ENCODE measurements at places on chromosomes 3 and 15.
A peak's percentile ranks its signal among the peaks of the same experiment; 100 is the strongest.

GRCh38 chr15:50697109-50697797 is 10.7 kb upstream of the TRPM7 start:
- DNase-seq: no peak

DNA sequence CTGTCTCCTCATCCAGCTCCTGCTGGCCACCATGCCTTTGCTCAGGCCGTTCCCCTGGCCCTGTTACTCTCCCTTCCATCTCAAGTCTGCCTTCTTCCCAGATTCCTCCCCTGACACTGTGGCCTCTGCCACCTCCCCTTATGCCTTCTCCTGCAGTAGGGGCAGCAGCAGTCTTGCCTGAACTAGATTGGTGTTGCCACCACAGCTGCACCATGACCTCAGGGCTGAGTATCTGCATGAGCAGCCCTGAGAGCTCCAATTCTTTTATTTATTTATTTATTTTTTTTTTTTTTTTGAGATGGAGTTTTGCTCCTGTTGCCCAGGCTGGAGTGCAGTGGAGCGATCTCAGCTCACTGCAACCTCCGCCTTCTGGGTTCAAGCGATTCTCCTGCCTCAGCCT is 13.8 kb upstream of the CAMP start:
- no peak for DNase-seq

GRCh38 chr3:194205675-194206133 is 69.8 kb downstream of the HES1 start:
- no peak for DNase-seq

DNA sequence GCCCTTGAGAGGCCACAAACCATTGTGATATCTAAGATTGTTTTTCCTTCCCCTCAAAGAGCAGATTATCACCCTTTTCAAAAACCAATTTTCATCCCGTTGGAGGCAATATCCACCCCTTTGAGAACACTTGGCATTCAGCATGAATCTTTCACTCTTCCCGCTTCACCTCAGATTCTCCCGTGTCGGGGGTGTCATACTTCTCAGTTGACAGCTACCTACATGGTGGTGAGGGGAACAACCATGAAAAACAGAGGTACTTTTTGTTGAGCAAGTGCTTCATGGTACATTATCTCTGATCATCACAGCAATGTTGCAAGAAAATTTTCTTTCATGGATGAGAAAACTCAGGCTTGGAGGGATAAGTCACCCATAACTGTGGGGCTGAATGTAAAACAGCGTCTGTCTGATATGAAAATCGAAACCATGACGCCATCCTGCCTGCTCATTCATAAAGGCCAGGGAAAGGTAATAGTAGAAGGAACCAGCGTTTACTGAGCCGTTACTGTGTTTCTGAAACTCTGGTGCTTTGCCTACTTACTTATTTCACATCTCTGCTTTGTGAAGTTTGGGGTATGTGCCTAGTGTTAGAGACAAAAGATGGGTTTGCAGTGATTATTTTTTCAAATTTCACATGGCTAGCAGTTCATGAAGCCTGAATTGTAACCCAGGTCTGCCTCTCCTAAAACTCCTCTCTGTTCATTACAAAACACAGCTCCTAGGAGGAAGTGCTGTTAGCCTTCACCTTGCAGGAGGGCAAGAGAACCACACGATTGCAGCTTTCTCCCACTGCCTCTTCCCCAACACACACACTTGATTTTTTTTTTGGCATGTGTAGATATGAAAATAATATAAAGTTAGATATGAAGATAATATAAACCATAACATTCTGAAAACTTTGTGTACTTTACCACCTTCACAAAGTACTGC is 35.4 kb downstream of the SV2B start:
- no peak for DNase-seq

- no peak for DNase-seq
Measured at GRCh38 chr3:123110282-123110975, 43.6 kb downstream of the PDIA5 start.

GRCh38 chr3:33659856-33660434 is 58.1 kb downstream of the CLASP2 start:
- no peak for DNase-seq

- peak; percentile 66 for DNase-seq
Measured at GRCh38 chr15:51192521-51193280, 98.0 kb upstream of the TNFAIP8L3 start.

DNA sequence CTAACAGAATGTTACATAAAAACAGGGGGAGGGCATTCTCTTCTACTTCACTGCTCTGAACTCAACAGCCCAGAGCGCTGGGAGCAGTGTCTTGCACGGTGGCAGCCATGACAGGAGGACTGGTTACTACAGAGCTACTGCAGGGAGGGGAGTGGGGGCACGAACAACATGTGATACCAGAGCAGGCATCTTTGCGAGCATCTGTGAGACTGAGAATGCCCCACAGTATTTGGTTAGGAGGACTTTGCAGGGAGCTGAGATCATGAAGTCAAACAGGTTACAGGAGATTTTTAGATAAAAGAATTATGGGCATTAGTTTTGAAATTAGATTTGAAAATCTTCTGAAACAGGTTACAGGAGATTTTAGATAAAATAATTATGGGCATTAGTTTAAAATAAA is 58.8 kb upstream of the GOLGA8B start:
- DNase-seq: no peak

GRCh38 chr15:97881346-97881965 is 79.0 kb upstream of the ARRDC4 start:
- no peak for DNase-seq

DNA sequence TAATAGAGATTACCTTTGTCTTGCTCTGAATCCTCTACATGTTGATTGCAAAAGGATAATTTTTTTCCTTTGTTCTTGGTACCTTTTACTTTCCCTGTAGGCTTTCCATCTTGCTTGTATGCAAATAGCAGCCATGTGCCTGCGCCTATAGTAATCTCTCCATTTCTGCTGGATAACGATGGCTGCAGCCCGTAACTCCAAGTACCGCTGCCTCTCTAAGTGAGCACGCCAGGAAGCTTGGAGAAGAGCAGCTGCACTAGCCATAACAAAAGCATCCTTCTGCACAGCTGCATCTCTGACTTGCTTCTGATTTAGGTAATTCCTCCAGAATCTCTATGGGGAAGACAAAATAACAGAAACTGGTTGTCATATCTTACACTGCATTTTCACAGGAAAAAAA is 89.3 kb downstream of the NR2E3 start:
- no peak for DNase-seq

- DNase-seq: no peak
Measured at GRCh38 chr3:136018876-136019275, 53.3 kb downstream of the PPP2R3A start.

DNA sequence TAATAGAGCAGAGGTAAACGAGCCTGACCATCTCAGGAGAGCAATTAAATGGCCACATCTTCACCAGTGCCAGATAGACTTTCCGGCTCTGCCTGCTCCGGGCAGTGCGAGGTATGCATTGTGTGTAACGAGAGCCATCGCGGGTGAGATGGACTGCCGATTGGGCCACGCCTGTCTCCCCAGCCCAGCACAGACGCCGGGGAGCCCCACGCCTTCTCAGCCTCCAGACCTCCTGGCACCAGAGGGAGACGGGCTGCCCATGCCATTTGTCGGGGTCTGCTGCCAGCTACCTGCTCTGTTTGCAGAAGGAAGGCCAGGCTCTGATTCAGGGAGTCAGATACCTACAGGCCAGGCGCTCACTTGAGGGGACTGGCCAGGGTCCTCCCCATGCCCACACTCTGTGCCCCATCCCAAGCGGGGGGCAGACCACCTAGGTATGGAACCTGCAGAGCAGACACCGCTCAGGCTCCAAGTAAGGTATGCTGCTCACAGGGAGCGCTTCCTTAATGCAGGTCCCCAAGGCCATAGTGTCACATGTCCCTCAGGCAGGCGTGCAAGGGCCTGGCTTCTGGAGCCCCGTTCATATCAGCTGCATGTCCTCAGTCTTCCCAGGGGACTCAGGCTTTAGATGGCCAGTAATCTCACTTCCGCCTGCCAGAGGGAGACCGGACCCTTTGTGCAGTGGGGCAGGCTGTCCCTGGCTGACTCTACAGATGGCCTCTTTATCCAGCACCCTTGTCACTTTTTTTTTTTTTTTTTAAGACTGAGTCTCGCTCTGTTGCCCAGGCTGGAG is 62.2 kb downstream of the DNAJB8 start:
- no peak for DNase-seq

DNA sequence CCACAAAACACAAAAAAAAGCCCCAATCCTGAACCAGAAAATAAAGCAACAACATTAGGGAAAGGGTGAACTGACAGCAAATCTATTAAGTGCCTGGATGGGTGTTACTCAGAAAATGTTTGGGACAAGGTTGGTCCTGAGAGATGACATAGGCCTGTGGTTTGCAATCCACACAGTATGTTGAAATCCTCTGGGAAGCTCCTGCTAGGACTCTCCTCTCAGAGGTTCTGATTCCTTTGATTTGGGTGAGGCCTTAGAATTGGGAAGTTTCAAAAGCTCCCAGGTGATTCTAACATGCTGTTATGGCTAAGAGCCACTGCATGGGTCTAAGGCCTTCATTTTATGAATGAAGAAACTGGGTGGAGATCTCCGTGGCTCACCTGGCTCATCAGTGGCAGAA is 18.4 kb downstream of the CLDN1 start:
- DNase-seq: no peak
